Thymus (tissue), 14 donors: ENCODE measurements at places on chromosomes 3 and 15. TPM values are rescaled to one million over a fixed set of nuclear protein-coding genes. Genes with fewer than 3 reads are reported as not detected.

The C3orf70 gene
- total RNA-seq = 0.76 TPM

The UBA5 gene
- 33.9 TPM for total RNA-seq

The ATP8B4 gene
- total RNA-seq = 3.5 TPM

The CTXND1 gene
- total RNA-seq = 0.05 TPM

The TM4SF4 gene
- 0.09 TPM for total RNA-seq

The MUSTN1 gene
- 0.85 TPM for total RNA-seq

The IL16 gene
- total RNA-seq = 71.6 TPM

The MEX3B gene
- total RNA-seq = 4.1 TPM

The MYEF2 gene
- total RNA-seq = 11.8 TPM

GRCh38 chr3:189275852-189276251 lies 104.1 kb downstream of the TPRG1 start:
- DNase-seq = no peak

DNA sequence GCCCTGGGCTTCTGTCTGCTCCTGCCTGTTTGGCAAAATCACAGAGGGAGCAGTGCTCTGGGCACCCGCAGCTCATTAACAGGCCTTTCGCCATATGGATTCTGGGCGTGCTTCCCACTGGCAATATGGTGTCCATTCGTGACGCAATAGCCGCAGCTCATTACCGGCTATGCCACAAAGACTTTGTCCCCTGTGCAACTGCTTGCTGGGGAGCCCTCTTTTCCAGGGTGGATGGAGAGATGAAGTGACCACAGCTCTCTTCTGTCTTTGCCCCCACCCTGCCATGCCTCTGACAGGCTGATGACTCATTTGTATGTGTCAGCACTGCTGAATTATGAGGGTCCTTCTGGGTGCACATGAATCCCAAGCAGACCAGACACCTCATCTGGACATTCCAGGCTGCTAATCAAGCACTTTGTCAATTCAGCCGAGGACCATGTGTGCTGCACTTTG lies 214.3 kb upstream of the FEZF2 start:
- no peak for DNase-seq

GRCh38 chr3:10419637-10420232 lies 85.7 kb downstream of the ATP2B2 start:
- no peak for DNase-seq

- no peak for DNase-seq
Measured at GRCh38 chr3:129746629-129747028, 140.2 kb upstream of the PLXND1 start.

DNA sequence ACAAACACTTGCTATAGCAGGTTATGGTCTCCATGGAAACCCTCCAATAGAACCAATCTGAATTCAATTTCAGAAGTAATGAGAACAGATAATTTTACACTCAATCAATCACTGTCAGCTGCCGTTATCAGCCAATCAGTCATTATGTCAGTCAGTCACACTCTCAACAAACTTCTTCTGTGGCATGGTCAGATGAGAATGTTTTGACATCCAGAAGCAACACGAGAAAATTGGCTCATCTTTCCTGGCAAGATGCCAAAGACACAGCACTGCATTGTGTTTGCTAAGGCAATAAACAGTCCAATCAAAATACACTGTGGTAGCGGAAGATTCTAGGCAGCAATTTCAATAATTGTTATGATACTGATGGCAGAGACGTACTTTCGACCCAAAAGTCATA lies 190.7 kb downstream of the RORA start:
- DNase-seq = no peak

DNA sequence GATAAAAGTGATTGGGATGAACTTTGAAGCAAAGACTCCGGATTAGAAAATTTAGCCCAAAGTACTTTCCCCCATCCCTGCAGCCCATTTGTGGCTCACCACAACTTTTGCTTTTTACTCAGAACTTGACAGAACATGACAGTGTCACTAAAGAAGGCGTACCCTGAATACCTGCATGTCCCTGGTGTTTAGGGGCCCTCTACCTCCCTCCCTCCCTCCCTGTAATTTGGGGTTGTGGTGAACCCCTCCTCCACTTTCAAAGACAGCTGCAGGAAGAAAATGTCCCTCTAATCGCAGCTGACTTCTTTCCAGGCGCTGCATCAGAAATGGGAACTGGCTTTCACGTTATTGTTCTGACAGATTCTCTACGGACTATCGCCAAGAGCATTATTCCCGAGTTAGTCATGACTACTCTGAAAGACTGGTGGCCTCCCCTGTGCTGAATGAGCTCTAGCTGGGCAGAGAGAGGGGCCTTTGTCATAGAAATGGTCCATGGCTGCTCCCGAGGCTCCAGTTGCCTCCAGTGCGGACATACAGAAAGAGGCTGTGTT lies 93.2 kb upstream of the ARHGEF3 start:
- peak; percentile 57 for DNase-seq

DNA sequence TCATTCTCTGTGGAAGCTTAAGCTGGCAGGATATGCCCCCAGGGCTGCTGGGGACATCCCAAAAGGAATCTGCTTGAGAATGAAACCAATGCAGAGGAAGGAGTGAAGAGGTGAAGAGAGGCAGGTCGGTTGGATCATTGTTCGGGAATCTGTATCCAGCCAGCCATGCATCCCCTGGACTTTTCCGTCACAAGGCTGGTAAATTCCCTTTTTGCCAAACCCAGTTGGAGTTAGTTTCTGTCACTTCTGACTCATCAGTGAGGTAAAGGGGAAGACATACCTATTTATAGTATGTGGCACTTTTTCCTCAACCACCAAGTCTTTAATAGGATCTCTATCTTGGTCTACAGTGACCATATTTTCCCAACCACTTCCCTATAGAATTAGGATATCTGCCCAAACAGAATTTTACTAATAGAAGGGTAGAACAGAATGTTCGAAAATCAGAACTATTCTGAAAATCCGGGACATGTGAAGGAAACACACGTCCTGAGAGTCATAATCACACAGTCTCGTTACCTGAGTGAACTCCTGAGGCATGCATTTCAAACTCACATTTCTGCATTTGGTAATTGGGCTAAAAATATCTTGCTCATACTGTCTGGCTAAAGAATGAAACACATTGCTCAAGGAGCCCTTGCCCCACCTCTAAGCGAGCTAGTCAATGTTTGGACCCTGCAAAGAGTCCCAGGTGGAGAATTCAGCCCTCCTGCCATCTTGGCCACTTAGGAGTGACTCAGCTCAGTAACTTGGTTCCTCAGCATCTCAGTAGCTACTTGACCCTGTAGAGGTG lies 289.7 kb upstream of the ADAMTS9 start:
- DNase-seq = no peak

- DNase-seq = no peak
Measured at GRCh38 chr3:14222900-14223594, 44.4 kb downstream of the LSM3 start.

DNA sequence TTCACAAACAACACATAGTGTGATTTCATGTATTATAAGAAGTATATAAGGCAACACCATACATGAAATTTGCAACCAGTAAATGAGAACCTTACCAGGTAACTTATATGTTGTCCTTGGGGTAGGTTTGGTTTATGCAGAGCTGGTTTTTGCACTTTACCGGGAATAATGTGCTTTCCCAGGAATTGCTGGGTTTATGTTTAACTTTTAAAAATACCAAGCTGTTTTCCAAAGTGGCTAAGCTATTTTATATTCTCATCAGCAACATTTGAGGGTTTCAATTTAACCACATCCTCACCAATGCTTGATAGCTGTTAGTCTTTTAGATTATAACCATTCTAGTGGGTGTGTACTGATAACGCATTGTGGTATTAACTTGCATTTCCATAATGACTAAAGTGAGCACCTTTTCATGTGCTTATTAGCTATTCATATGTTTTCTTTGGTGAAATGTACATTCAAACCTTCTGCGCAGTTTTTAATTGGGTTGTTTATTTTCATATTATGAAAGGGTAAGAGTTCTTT lies 71.6 kb downstream of the KY start:
- DNase-seq = no peak

GRCh38 chr3:45603226-45603625 lies 8.7 kb downstream of the LIMD1 start:
- no peak for DNase-seq

- DNase-seq = no peak
Measured at GRCh38 chr15:38477637-38478036, 23.7 kb downstream of the FAM98B start.

DNA sequence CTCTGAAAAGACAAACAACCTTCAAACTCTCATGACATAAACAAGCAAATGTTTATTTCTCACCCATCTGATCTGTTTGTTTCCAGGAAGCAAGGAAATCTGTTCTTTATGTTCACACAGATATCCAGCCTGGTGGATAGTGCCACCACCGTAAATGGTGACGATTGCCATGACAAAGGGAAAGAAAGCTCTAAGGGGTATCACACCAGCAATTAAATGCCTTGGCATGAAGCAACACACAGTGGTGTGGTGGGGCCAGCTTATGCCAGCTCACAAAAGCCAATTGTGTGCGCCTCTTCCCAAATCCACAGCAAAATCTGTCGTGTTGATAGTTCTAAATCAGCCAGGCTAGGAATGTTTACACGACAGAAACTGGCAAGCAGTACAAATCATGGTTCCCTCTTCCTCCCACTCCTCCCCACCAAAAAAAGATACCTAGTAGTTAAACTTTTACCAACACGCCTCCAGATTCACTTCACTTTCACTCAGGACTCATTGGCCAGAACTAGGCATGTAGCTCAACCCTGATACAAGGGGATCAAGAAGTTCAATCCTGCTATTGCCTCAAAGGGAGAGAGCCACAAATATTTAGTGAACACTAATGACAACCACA lies 189.2 kb upstream of the SLCO3A1 start:
- no peak for DNase-seq

DNA sequence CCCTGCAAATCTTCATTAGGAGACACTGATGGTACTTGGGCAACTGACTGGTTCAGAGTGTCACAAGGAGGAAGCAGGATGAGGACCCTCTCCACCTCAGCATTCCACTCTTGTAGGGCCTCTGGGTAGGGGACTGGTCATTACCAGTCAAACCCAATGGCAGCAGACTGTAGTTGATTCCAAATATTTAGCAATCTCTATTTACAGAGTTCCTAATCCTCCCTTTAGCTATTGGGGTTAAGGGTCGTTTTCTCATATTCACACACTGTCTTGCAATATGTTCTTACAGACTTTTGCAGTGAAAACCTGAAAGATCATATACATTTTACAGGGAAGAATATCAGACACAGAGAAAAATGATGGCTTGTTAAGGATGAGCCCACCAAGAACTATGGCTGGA lies 397.7 kb downstream of the GAP43 start:
- no peak for DNase-seq

DNA sequence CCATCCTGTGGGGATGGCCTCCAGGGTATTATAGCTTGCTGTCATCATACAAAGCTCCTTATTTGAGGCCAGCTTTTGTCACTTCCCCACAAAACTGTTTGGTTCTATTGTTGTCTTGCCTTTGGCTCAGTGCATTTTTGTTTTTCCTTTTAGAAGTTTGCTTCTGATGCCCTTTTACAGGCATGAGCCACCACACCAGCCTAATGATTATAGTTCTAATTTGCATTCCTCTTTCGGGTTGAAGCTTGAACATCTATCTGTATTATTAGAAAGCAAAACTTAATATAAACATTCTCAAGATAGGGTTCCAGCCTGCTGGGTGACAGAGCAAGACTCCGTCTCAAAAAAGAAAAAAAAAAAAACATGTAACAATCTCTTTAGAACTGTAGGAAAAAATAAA lies 39.8 kb downstream of the SMARCC1 start:
- DNase-seq = no peak
